Activated T-cell treated with anti-CD3 and anti-CD28 coated beads for 48 hours (primary cell): ENCODE measurements at places on chromosomes 2 and 18.

DNA sequence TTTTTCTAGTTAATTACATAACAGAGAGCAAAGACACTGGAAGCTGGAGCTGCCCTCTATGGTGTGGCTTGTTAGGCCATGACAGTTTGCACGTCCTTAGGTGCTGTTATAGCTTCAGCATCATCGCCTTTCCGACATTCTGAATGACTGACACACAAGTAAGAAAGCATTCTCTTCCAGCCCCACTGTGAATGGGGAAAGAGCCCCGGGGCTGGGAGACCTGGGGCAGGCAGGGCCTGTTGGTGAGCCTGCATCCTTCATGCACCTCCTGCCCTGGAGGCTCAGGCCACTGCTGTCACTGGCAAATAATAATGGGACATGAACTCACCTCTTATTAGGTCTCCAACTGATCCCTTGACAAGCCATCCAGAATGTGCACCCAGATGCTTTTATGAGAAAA lies 71.8 kb downstream of the VAPA start:
- DNase-seq = no peak

DNA sequence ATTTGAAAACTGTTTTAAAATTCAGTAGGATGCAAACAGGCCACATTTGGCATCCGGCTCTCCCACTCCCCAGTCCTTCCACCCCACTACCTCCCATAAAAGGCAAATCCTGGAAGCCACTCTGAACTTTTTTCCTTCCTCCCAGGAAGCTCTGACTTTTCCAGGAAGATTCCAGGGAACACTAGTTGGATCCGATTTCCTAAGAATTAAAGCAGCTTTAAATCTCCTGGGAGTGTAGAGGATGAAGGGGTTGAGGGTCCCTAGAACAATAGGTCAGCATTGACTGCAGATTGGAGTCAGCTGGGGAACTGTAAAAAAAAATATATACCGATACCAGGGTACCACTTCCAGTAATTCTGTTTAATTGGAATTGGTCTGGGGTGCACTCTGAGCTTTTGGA lies 76.9 kb downstream of the CRIM1 start:
- no peak for DNase-seq

GRCh38 chr2:107313316-107313715 lies 427.3 kb upstream of the ST6GAL2 start:
- no peak for DNase-seq

DNA sequence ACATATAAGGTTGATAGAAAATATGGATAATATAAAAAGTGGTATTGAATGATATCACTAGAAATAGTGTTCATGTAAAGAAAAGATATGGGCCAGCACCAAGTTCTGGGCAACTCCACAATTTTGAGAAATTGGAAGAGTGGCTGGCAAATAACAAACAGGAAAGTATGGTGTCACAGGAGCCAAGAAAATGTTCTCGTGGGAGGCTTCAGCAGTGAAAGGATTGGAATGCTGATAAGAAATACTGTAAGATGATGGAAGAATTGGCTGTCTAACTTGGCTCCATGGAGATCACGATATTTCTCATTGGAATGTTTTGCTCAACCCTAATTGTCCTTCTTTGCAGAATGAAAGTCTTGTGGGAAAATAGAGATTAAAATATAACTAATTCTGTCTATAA lies 856.8 kb downstream of the DPP10 start:
- DNase-seq = no peak

GRCh38 chr2:30763151-30763660 lies 44.0 kb downstream of the CAPN13 start:
- no peak for DNase-seq

- no peak for DNase-seq
Measured at GRCh38 chr2:36650031-36650829, 46.3 kb upstream of the VIT start.

- no peak for DNase-seq
Measured at GRCh38 chr2:94993176-94994062, 32.1 kb upstream of the MAL start.

DNA sequence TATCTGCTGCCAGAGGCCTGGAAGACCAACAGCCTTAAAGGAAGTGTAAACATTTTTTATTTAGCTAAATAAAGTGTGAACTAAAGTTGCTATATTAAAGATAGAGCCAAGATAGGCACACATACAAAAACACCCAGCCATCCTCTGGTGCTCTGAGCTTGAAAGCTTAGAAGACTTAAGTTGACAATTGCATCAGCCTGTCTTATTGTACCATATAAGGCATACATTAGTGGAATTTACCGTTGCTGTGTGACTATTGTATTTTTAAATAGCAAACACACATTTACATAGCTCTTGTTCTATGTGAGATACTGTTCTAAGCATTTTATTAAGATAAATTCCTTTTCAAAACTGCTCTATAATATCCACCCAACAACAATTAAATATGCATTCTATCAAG lies 736.6 kb upstream of the ZEB2 start:
- no peak for DNase-seq

DNA sequence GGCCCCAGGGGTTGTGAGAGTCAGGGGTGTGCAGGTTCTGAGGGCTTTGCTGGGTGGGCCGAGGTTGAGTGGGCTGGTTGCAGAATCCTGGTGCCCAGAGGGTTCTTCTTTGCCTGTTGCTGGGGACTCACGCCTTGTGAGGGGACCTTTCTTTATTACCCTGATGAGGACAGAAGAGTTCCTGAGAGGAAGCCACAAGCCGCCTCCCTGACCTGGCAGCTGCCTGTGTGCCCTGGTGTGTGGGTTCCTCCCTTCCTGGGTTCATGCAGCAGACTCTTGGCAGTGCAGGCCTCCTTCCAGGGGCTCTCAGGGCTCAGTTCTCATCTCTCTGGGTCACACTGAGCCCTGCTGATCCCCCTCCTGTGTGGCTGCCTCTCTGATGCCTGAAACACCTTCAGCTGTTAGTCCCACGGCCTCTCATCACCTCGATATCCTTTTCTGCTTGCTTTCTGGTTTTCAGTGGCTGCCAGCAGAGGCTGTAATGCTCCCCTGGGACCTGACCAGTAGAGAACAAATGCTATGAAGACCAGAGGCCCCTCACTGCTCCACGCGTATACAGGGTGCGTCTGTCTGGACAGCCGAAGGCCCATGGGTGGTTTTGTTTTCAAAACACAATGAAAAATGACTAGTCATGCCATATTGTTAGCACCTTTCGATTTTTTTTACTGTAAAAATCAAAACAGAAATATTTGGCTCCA lies 191.3 kb downstream of the AGAP1 start:
- no peak for DNase-seq

DNA sequence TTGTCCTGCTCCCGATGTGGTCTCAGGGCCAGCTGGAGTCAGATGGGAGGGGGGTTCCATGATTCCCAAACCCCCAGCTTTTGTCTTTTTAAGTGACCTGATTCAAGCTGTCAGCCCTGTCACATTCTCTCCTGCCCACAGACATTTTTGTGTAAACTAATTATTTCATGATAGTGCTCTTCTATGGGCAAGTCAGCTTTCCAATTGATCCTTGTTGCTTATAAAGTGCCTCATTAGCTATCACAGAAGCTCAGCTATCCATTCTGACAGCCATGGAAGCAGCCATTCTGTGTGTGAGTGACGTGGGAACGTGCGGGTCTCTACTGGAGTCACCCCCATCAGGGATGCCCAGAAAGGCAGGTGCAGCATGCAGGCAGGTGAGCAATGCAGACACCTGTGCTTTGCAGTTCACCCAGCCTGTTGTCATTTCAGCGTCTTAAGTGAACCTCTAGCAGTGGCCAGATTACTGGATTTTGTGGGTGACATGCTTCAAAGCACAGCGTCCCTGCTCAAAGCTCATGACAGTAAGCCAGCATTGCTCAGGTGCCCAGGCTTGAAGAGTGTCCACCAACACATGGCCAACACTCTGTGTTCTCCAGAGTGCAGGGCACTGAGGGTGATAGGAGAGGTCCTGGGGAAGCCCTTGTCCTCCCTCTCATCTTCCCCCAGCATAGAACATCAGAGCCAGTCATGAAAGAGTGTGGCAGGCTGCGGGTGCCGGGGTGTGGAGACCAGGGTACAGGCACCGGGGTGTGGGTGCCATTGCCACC lies 162.1 kb upstream of the SH3BP4 start:
- no peak for DNase-seq

DNA sequence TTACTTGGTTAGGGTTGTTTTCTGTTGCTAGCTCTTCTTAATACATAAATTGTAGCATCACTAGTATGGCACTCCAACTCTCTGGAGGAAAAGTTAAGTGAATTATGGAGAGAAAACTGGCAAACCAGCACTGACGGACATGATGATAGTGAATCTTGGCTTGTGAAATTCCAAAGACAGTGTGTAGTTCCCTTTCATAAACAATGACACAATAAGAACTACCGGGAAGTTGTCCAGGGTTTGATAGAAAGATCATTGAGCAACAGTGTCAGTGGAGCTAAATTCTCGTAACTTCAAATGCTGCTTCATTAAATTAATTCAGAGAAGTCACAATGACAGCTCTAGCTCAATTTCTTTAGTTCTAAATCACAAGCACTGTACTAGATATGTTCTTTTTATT lies 66.5 kb downstream of the RIT2 start:
- DNase-seq = no peak

DNA sequence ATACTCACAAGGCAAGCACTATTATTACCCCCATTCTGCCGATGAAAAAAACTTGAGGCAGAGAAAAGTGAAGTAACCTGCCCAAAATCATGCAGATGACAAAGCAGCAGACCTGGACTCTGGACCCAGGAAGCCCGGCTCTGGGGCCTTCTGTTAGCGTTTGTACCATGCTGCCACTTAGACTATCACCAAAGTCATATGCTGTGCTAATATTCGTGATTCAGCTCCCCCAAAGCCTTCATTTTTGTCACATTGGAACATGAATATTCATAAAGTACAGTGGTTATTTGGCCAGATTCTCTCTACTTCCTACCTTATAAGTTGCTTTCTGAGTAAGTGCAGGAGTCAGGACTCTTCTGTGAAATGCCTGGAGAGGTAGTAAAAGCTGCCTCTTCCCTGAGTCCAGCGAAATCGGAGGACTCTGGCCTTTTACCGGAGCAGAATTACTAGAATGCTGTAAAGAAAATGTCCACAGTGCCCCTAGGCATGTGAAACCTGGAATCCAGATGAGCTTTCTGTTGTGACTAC lies 86.7 kb downstream of the FTCDNL1 start:
- DNase-seq = no peak

DNA sequence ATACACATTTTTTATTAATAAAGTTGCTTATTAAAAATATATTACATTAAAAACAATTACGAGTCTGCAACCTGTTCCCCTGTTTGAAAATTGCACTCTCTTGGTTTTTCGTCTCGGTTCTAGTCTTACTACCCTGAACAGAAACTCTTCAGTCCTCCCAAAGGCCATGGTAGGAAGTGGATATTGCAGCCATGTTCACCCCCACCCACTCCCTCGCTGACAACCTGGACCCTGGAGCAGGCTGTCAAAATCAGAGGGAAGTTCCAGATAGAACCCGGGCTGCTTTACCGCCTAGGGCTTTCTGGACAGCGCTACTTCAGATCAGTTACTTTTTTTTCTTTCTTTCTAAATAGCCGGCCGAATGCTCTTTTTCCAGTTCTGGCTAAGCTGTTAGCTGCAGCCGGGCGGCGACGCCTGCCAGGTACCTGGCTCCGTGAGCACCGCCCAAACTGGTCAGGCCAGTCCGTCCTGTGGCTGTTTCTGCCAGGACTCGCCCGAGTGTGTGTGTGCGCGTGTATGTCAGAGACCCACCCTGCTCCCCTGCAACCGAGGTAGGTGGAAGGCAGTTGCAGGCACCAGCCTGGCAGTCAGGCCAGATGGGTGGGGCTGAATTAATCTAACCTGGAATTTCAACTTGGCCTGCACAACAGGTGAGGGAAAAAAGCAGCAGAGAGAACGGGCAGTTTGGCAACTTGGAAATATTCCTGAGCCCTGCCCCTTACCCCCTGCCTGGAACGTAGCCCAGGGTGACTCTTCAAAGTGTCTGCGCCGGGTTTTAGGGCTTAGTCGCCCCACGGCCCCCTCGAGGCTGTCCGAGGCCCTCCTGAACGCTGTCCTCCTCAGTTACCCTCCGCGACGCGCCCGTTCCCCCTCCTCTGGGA lies 1.1 kb upstream of the TET3 start:
- DNase-seq = no peak

DNA sequence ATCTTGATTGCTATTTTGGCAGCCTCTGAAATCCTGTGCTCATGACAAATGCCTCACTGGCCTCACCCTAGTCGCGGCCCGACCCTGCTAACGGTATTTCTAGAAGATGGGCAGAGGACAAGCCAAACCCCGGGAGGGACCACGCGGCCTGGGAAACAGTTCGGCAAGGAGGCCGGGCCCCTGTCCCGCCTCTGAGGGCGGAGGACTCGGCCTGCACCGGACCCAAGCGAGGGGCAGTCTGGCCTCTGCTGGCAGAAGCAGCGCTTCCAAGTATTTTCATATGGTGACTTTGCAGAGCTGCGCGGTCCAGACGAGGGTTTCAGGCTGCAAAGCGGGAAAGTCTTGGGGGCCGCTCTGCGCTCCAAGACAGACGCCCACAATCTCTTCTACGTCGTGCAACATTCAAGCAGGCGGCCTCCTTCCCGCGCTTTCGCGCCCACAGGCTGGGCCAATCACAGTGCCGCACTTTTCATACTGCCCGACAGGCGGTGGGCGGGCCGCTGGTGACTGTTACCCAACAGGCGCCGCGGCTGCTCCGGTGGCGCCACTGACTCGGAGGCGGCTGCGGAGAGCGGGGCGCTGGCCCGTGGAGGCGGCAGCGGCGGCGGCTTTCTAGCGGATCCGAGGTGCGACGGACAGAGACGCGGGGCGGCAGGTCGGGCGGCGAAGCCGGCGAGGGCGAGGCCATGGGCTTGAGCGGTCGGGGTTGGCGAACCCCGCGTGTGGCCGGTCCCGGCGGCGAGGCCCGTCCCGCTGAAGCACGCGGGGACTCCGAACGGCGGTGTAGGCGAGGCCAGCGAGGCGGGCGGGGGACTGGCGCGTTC lies at the start of gene RBM44:
TSS of gene RBM44 (plus strand) at position 544 of the 824 bp plus-strand sequence. CDS start 14,831 bp downstream, outside the sequence.
- DNase-seq = no peak

- DNase-seq = peak; percentile 56
Measured at GRCh38 chr2:218168635-218169462, 2.1 kb upstream of the CXCR1 start.

DNA sequence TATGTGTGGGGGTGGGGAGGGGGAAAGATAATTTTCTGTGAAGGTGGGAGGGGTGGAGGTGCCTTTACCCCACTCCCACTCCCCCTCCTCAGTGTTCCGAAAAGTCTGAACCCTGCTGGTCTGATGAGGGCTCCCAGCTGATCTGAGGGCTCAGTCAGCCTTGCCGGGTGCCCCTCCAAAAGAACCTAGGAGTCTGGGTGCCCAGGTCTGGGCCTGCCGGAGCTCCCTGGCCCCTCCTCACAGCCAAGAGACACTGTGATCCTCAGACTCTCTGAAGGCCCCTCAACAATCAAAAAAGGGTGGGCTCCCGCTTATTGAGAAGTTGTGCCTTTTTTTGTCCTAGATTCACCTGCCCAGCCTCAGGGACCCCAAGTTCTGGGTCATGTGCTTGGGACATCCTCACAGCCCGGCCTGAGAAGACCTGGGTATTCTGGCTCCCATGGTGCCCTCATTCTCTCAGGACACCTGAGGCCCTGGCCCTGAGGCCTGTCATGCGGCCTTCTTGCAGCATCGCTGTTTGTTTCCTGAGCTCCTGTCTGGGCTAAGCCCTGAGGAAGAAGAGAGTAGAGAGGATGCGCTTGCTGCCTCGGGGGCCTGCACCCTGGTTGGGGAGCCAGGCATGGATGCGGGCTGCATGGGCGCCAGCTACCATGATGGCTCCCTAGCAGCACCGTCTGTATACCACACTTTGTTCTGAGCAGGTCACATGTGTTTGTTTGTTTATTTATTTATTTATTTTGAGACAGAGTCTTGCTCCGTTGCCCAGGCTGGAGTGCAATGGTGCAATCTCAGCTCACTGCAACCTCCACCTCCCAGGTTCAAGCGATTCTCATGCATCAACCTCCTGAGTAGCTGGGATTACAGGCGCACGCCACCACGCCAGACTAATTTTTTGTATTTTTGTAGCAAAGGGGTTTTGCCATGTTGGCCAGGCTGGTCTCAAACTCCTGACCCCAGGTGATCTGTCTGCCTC lies 44.0 kb downstream of the SDC1 start:
- DNase-seq = no peak
